ENCODE measurements at places on chromosomes 2 and 18.

DNA sequence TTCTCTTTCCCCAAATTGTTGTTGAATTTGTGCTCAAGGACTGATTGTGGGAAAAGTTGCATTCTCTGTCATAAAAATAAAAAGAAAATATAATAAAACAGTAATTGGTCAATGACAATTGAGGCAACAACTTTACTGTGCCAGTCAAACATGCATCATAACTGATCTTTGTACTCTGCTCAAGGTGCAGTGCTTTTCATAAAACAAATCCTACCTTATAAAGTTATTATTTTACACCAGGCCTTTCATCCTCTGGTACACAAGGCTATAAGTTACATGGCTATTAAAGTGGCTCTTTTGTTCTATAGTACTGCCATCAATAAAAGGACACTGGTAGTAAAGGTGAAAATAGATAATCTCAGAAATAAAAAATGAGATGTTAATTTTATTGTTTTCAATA, 761.9 kb downstream of the SATB2 start:
- no peak for DNase-seq

GRCh38 chr18:9575558-9575957, 38.8 kb downstream of the PPP4R1 start:
- no peak for DNase-seq

DNA sequence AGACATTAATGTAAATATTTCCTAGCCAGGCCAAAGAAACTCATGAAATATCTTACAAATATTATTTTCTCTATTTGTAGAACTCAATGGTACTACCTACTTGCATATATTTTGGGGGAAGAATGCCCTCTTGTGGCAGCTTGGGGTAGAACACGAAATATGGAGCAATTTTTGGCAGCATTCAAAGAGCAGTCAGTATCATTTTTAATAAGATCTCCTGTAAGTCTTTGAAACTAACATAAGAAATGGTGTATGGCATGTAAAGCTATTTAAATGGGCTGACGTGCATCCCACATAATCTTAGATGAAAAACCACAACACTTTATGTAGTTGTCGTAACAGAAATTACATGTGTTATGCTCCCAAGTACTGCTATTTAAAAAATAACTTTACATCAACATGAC, 62.3 kb upstream of the CCDC195 start:
- DNase-seq, result no peak

GRCh38 chr2:190270298-190270697, 49.3 kb downstream of the HIBCH start:
- DNase-seq, result no peak

DNA sequence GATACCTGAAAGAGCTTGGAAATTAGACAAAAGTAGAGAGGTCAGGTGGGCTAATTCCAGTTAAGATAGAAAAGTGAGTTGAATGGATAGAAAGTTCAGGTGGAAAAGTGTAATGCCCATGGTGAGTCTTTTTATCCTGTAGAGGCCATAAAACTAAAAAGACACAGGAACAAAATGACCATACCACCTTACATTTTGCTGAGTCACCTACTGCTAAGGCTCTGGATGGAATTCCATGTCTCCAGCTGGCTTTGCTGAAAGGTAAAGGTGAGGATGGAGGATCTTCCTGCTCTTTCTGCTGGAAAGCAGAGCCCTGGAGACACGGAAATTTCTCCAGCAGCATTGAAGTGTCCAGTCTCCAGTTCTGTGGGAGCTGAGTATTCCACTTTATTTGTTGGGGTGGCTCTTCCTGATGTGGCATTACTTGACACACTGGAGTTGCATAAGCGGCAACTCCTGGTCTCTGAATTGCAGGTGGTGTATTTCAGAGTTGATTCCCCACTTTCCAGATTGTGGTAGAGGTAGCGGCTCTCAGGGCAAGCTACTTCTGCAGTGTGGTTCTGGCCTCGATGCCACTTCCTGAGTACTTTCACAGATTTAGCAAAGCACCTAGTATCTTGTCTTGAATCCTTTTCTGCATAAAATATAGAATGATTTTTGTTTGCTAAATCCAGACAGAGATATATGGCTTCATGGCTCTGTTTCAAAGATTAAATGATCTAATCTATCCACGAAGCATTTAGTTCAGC, 10.7 kb downstream of the IL1RL2 start:
- DNase-seq, result no peak

- no peak for DNase-seq
These were observed 19.8 kb downstream of the SPIRE1 start for GRCh38 chr18:12637901-12638643.

- DNase-seq, result no peak
These were observed 29.6 kb upstream of the TMEM177 start for GRCh38 chr2:119649364-119649917.

DNA sequence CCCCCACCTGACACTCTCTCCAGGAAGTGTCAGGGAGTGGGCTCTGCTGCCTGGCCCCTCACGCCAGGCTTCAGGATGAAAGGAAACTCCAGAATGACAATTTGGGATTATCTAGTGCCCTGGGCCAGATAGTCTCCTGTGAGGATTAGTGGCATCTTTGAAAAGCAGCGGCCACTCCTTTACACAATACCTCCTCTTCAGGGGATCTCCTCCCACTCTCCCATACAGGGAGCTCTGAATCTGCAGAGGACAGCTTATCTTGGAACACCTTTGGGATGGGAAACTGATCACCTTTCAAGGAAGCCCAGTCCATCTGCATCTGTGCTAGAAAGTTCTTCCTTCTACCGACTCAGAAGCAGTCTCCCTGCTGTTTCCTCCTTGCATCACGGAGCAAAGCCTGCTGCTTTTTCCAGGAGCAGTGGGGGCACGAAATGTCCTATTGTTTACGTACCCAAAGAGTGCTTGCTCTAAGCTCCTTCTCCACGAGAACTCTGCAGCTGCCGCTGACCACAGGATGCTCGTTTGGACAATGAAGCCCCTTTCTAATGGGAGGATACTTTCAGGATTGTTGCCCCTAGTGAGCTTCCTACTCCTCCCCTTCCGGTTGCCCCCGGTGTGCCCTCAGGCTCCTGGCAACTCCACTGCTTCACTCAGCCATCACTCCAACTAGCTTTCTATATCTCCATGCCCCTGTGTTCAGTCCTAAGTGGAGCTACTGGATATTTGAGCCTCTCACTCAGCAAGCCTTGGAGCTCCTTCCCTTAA, 31.5 kb downstream of the SIX3 start:
- DNase-seq, result no peak

DNA sequence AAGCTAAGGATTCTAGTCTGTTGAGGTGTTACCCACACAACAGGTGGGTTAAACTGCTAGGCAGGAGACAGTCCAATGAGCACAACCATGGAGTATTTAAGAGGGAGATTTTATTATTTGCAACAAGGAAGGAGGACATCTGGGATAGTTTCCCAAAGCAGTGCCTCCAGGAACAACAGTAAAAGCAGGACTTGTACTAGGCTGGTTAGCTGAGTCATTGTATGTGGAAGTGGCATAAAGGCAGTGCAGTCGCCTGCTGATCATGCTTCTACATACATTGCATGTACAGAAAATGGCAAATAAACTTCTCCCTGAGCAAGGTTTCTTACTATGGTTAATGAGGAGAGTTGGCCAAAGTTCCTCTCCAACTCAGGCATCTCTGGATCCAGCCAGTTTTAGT, 46.1 kb upstream of the CYTIP start:
- no peak for DNase-seq

DNA sequence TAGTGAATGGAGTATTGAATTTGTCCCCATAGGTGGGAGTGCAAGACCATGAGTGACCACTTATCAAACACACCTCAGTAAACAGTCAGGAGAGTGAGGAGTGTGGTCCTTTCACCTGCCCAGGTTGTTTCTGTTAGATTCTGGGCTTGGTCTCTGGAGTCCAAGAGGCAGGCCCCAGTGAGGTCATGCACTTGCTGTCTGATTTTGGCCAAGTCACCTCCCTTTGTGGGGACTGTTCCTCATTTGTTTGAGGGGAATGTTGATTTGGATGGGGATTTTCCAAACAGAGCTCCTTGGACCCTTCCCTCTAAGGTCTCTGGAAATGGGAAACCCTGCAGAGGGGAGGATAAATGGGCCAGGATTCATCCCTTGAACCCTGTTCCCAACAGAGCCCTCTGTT, 7.3 kb downstream of the IL1RN start:
- DNase-seq, result no peak

- DNase-seq, result no peak
These were observed 6.6 kb downstream of the PROC start for GRCh38 chr2:127424598-127425520.

GRCh38 chr2:240929364-240930095, 23.4 kb downstream of the CROCC2 start:
- DNase-seq, result no peak

DNA sequence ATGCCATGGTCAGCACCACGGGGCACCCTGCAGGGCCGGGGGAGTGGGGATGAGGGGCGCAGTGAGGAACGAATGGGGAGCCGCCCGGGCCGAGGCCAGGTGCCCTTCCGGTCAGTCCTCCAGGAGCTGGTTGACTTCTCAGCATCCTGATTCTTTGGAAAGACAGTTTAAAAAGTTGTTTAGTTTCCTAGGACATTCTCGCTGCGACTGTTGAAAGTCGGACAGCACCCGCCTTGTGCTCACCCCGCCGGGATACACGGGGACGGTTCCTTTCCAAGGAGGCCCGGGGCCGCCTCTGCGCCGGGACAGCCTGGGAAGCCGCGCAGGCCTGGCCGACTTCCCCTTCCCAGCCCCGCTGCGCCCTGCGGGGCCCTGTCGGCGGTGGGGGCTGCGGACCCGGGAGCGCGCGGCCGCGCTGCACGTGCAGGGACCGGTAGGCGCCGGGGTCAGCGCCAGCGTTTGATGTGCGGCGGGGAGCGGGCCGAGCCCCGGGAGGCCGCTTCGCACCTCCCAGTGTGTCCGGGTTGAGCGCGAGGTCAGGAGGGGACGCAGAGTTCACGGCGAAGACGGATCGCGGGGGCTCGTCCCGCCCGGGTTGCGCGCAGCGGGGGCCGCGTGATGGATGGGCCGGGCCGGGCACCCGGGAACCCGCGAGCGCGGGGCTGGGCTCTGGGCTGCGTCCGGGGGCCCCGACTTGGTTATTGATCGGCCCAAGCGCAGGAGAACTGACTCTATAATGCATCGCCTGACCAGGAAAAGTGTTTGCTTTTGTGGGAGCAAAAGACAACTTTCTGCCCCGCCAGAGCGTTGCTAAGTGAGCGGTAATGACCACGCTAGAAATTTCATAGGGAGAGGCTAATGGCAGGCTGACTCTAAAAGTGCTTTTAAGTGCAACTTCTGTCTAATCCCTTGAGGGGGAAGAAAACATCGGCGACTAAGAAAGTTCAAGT, 28.0 kb upstream of the SMIM21 start:
- DNase-seq, result no peak

GRCh38 chr2:134713176-134713575, 5.6 kb downstream of the TMEM163 start:
- no peak for DNase-seq

DNA sequence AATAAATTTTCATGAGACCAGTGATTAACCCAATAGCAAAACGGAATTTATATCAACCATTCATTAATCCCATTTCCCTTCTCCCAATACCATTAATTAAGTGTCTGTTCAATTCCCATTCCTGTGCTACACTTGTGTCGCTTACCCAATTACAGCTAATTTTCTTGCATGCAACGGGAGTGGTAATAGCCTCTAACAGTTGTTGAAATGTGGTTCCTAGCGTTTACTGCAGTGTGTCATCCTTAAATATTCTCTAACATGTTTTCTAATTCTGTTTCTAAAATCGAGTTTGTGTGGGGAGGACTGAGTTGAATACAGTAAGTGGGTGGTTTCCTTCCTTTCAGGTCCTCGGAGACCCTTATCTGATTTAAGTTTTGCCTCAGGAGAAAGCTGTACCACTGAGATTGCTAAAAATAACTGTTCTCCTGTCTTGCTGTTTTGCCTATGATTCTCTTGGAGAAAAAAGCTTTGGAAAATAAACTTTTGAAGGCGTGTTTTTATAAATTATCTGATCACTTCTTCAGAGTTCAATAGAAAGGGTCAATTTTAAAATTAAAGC, 59.3 kb upstream of the LRRTM1 start:
- DNase-seq, result no peak

GRCh38 chr18:36658611-36659010, 170.2 kb downstream of the TPGS2 start:
- no peak for DNase-seq

- DNase-seq, result no peak
These were observed 502.2 kb upstream of the SETBP1 start for GRCh38 chr18:44178476-44178875.

DNA sequence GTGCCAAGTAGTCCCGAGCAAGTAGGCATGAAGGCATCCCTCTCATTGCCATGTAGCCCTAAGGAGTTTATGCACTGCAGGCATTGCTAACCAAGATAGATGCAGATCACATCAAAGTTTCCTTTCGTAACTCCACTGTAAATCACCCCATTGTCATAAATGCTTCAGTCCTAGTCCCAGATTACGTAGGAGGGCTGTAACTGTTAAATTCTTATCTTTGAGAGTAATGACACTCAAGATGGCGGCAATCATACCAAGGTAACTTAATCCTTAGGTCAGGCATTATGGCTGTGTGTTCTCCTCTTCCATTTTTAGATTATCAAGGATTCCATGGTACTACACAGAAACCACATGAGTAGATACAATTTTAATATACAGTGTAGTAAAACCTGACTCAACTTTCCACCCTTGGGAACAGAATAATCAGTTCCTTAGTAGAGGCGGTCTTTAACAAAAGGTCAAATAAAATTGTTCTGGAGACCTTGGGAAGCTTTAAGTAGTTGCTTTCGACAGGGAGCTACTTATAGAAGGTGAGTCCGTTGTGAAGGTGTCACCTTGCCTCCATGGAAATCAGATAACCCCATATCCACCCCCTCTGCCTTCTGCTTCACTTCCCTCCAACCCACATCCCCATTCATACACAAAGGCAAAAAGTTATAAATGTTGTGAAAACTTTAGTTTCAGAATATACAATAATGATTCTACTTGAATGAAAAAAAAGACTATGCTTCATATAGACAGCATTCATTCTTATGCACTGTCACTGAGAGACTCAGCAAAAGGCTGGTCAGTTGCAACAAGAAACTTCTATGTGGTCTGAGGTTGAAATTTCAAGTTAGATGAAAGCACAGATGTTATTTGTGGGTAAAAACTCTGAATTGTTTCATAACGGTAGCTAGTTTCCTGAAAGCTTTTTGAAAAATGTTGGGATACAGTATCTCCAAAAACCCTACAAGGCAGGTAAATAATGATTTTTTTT, 64.8 kb upstream of the GALNT5 start:
- no peak for DNase-seq

DNA sequence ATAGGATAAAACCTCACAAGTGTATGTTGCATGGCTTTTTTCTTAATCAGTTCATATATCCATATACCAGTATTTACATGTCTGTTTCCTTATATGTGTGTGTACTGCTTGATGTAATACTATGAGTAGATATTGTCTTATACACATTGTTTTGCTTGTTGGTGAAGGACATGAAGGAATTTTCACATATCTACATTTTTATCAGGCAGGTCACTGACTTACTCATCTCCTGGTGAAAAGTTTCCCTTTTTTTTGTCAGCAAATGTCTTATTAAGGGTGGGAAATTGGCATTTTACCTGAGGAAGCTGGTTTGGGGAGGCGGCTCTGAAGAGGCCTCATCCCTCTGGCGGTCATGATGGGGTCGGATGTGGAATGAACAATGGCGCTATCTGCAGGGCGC, 61.4 kb upstream of the LYPD1 start:
- DNase-seq, result no peak

All from stimulated activated CD4-positive, alpha-beta T cell treated with anti-CD3 and anti-CD28 coated beads, TNF-alpha, amount 100 ng/mL, for 4 hours (primary cell).